ENCODE measurements at places on chromosomes 6 and 20. TPM values are rescaled to one million over a fixed set of nuclear protein-coding genes. Genes with fewer than 3 reads are reported as not detected.

The TAAR2 gene
- total RNA-seq: not detected

The FOXS1 gene
- total RNA-seq: 185 TPM

The DEFB129 gene
- total RNA-seq: not detected

The BLTP3A gene
- total RNA-seq: 20.1 TPM

The MOCS1 gene
- total RNA-seq: 13.3 TPM

The PRELID3B gene
- 38.0 TPM for total RNA-seq

The CALHM6 gene
- 3.6 TPM for total RNA-seq

The LGSN gene
- not detected for total RNA-seq

The PGC gene
- total RNA-seq: not detected

The IL17F gene
- not detected for total RNA-seq

The MYLK4 gene
- 0.99 TPM for total RNA-seq

The SLC16A10 gene
- not detected for total RNA-seq

The BPHL gene
- 22.1 TPM for total RNA-seq

The SIRPB1 gene
- 1.6 TPM for total RNA-seq

The ACSS2 gene
- total RNA-seq: 34.8 TPM

The BPIFB3 gene
- not detected for total RNA-seq

The LY6G5C gene
- total RNA-seq: 3.6 TPM

The PSMB9 gene
- total RNA-seq: 0.90 TPM

The ALDH8A1 gene
- total RNA-seq: 0.40 TPM

The CAPN11 gene
- not detected for total RNA-seq

The PLA2G7 gene
- total RNA-seq: not detected

The FAM217B gene
- total RNA-seq: 12.7 TPM

The NR2E1 gene
- not detected for total RNA-seq

The THEMIS gene
- total RNA-seq: not detected

The TEAD3 gene
- 56.8 TPM for total RNA-seq

The DACT2 gene
- total RNA-seq: 4.6 TPM

The EYS gene
- total RNA-seq: not detected
